AG10803 (cell line): ENCODE measurements at places on chromosomes 1 and 21.

DNA sequence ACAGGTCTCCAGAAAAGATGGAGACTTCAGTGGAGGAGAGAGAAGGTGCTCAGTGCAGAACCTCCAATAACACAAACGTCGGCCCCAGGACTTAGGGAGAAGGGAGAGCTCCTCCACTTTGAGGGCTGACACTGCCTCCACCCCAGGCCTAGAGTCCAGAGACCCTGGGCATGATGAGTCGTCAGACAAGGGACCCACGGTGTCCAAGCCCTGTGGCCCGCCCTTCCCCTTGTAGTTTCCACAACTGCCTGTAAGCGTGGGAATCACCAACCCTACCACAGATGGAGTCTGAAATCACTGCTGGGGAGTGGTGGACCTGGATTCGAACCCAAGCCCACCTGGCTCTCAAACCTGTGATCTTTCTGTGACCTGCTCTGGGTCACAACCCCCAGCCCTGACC, 281.1 kb downstream of the NPHP4 start:
- DNase-seq = no peak

GRCh38 chr21:40912375-40912774, 65.4 kb upstream of the DSCAM start:
- DNase-seq = no peak

DNA sequence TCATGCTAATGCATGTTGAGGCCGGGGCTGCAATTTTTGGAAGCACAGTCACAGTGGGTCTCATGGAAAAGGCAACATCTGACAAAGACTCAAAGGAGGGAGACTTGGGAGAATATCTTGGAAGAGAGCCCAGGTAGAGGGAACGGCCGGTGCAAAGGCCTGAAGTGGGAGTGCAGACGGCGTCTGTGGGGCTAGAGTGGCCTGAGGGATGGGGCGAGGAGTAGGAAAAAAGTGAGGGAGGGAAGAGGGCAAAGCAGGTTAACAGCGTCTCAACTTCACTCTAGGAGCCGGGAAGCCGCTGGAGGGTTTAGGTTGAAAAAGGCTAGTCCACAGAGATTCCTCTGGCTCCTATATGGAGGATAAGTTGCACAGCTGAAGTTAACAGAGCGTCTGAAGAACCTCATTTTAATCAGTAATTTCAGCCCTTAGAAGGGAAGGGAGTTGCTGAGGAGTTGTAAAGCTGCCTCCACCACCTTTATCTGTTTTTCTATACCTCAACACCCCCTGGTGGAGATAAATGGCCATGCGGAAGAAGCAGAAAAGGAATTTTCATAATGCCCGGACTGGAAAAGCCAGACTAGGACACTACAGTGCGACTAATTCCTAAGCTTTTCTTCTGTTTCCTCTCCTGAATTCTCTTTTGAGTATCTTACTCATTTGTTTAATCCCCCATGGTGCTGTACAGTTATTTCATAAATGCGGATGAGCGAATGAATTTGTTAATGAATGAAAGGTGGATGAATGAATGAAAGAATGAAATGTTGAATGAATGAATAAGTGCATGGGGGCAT, 78.7 kb upstream of the ZNF281 start:
- peak; percentile 87 for DNase-seq

GRCh38 chr1:42333662-42334239, 1.3 kb downstream of the FOXJ3 start:
- peak; percentile 4 for DNase-seq

- DNase-seq = no peak
Observed at GRCh38 chr1:170240409-170240808, 94.7 kb downstream of the NTMT2 start.

DNA sequence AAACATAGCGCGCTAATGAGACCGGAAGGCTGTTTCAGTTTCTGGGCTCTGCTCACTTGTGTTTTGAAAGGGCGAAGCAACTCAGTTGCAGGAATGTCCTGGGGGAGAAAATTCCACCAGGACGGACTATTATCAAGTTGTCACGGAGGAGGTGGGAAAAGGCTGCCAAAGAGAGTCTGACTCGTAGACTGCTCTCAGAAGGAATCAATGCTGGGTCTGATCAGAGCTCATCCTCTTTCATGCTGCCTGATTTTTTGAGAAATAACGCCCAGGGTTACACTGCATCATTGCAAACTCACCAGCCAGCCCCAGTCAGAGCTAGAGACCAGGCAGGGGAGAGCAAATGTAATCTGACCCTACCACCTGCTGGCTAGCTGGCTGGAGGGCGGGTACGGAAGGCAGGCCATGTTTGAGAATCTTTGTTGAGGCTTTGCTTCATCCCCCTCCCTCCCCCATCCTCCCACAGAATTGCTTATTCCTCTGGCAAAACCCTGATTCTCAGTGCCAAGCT, 36.4 kb upstream of the BCL9 start:
- peak; percentile 17 for DNase-seq

DNA sequence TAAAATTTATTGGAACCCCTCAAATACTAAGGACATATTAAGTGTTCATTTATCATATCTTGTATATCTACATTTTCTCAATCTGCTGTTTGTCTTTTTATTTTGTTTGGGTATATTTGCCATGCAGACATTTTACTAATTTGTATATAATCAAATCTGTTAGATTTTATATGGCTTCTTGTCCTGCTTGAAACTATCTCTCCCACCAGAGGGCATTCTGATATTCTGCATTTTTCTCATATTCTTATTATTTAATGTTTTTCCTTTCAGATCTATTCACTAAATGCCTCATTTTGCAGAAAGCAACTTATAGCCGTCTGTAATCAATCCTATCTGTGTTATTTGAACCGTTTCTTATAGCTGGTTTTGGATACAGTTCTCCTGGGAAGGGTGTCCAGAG, 745.5 kb downstream of the LRRIQ3 start:
- no peak for DNase-seq

- DNase-seq = no peak
Observed at GRCh38 chr1:18261891-18262290, 154.3 kb downstream of the IGSF21 start.

DNA sequence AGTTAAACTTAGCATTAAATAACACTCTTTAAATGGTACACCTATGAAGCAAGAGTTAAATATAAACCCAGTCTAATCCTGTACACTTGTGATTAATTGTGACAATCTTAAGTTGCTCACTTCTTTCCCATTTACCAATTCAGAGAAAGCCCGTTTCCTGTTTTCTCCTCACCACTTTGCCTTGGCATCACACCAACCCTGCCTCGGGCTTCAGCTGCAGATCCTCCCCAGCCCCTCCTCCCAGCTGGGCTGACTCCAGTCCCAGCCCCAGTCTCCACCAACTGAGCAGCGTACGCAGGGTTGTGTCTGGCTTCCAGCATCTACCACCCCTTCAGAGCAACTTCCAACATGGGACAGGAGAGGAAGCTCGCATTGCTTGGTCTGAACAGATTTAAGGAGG, 4.1 kb downstream of the PYCR2 start:
- DNase-seq = peak; percentile 87

- no peak for DNase-seq
Observed at GRCh38 chr1:33661811-33662454, 189.5 kb downstream of the ZSCAN20 start.

DNA sequence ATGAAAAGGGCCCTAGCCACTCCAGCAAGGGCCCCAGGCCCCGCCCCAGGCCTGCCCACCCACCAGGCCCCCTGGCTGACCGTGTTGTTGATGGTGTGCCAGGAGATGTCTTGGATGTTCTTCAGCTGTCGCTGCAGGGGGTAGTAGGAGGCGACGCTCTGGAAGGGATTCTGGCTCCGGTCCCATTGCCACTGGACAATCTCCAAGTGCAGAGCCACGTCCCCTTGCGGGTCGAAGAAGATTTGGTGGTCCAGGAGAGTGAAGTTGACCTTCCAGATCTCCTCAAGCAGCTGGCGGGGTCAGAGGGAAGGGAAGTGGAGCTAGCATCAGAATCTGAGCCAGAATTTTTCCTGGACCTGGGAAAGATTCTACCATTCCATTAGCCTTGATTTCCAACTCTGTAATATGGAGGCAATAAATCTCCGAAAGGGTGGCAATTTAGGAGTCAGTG, 10.2 kb downstream of the TAS1R2 start:
- DNase-seq = no peak

DNA sequence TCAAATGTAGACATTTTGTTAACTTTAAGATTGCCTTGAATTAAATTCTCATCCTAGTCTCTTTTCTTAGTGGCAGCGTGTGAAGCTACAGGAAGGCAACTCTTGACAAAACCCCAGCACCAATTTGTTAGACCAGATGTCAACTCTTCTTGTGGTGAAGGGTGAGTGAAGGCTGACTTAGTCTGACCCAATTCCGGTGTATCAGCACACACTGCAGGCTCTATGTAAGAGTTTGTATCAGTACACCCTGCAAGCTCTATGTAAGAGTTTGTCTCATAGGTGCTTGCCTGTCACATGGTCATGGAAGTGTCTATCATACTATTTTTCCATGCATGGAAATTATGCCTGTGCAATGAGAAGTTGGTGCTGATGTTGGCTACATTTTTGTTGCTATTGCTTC, 16.8 kb downstream of the CR2 start:
- no peak for DNase-seq

DNA sequence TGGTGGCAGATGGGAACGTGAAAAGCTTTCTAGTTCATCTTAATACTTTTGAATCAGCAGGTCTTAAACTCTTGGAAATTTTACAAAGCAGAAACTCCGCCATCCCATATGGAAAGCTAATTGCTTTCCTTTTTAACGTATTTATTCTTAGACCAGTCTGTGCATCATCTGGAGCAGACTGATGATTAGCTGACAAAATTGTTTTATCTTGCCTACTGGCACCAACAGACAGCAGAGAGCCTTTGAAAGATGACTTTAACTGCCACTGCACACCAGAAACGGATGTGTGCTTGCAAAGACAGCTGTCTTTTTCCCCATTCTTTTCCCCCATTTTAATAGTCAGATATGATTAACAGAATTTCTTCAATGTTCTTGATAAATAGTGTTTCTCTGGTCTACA, 97.0 kb downstream of the PLD5 start:
- no peak for DNase-seq

- DNase-seq = no peak
Observed at GRCh38 chr1:50521703-50522102, 98.5 kb upstream of the DMRTA2 start.

GRCh38 chr1:77018761-77019160, 151.5 kb downstream of the ST6GALNAC5 start:
- no peak for DNase-seq

GRCh38 chr1:184210031-184210430, 158.5 kb downstream of the TSEN15 start:
- DNase-seq = peak; percentile 96

- no peak for DNase-seq
Observed at GRCh38 chr1:221032637-221033280, 153.5 kb downstream of the HLX start.

DNA sequence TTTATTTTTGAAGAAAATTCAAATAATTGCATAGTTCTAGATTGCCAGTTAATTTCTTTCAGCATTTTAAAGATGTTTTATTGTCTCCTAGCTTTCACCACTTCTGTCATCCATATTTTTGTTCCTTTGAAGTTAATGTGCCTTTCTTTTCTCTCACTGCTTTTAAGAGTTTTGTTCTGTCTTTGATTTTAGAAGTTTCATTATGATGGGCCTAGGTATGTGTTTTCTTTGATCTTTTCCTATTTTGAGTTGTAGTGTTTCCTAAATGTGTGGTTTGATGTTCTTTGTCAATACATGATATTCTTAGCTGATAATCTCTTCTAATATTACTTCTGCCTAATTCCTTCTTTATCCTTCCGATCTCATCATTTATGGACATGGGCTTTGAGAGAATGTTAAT, 378.7 kb downstream of the DISC1 start:
- DNase-seq = no peak

GRCh38 chr21:39156024-39156423, 27.2 kb downstream of the PSMG1 start:
- no peak for DNase-seq

DNA sequence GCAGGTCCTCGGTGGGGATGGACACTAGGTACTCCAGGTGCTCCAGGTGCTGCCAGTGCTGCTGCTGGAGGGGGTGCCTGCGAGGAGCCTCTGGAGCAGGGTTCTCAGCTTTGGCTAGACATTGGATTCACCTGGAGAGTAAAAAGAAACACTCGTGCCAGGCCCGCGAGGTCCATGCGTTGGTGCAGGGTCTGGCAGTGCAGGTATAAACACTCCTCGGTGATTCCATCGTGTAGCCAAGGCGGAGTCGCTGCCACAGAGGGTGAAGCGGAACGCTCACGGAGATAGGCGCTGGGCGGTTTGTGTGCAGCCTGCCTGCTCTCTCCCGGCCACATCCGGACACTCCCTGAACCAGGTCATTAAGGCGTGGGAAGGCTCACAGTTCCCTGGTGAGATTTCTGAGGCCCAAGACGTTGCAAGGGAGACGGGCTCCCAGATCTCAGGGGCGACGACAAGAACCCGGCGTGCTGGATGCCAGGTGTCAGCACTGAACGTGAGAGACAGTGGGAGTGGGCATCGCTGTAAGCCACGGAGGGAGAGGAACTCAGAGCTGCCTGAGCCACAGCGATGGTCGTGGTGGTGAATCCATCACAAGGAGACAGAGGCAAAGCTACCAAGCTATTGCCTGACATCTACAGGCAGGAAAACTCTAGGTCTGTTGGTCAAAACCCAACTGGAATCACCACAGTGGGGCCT, 17.2 kb upstream of the SUMO3 start:
- DNase-seq = no peak

GRCh38 chr1:99481391-99481996, 164.4 kb upstream of the PALMD start:
- peak; percentile 61 for DNase-seq

DNA sequence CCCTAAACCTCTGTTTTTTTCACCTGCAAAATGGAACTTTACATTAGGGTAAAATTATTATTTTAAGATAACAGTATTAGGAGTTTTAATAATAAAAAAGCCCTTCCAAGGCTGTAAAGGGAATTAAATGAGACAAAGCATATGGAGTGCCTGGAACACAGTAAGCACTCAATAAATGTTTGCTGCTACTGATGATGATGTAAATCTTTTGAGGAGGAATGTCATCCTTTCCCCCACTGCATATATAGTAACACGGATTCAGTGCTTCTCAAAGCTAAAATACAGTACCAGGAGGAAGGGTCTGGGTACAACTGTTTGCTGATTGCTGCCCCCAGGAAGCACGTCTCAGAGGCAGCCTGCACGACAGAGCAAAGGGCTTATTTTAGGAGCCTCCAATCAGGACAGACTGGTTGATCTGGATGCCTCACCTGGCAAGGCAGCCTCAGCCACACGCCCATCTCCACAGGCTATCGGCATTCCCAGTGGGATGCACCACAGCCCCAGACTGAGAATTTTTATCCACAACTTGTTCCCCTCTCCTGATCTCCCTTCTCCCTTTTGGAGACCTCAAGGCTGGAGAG, 64.4 kb downstream of the GADD45A start:
- DNase-seq = no peak

DNA sequence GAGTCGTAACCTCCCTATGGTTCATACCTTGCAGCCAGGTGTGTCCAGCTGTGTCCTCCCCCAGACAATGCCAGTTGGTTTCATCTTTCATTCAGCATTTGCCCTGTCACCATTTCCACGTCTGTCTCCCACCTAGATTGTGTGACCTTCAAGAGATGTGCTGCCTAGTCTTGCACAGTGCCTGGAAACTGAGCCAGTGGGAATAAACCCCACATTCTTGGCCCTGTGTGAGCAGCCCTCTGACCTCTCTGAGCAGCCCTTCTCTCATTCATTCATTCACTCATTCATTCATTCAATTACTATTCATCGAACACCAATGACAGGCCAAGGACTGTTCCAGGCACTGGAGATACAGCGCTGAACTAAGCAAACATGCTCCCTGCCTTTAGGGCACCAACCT, 115.7 kb downstream of the GRIK3 start:
- no peak for DNase-seq

GRCh38 chr1:177077734-177078499, 86.6 kb downstream of the ASTN1 start:
- peak; percentile 27 for DNase-seq
